Activated CD8-positive, alpha-beta memory T cell treated with anti-CD3 and anti-CD28 coated beads, Interleukin-2, amount 10 ng/mL, durations not matched to agents 7 days and 5 days (primary cell): ENCODE measurements at places on chromosomes 13 and 19.

DNA sequence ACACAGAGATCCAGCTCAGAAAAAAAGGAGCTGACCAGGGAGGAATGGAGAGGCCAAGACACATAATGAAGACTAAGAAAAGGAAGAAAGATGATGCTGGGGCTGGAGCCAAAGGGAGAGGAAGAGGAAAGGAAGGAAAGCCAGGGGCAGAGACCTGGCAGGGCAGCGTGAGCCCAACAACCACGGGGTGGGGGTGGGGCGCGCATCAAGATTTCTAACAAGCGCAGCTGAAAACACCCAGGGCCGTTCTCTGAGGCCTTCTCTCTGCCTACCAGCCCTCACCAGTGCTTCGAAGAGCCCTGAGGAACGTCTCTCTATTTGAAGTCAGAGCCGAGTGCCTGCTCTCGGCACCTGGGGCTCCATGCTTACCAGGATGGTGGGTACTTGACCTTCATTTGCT is 23.6 kb upstream of the POU2F2 start:
- peaks cover 6% of the 10 kb centered on the region for H3K27me3 ChIP-seq
- no peaks in the 10 kb centered on the region for H3K36me3 ChIP-seq
- peaks cover 28% of the 10 kb centered on the region for H3K4me1 ChIP-seq
- no peak overlapping the region for H3K27ac ChIP-seq
- H3K4me3 ChIP-seq, result no peak overlapping the region

- H3K4me1 ChIP-seq, result peaks cover 38% of the 10 kb centered on the region
- peak overlapping the region; percentile 70 for H3K4me3 ChIP-seq
- H3K36me3 ChIP-seq, result peaks cover 3% of the 10 kb centered on the region
Observed at GRCh38 chr19:14433554-14434501, 722 bp downstream of the PKN1 start.

GRCh38 chr19:31372246-31372781 is 23.1 kb upstream of the TSHZ3 start:
- no peak overlapping the region for H3K4me3 ChIP-seq
- H3K36me3 ChIP-seq, result no peaks in the 10 kb centered on the region
- no peak overlapping the region for H3K27ac ChIP-seq
- peaks cover 13% of the 10 kb centered on the region for H3K4me1 ChIP-seq

GRCh38 chr13:54934121-54934520 is 1905.5 kb downstream of the OLFM4 start:
- H3K36me3 ChIP-seq, result no peaks in the 10 kb centered on the region
- H3K27me3 ChIP-seq, result no peaks in the 10 kb centered on the region
- no peak overlapping the region for H3K27ac ChIP-seq
- DNase-seq, result no peak

DNA sequence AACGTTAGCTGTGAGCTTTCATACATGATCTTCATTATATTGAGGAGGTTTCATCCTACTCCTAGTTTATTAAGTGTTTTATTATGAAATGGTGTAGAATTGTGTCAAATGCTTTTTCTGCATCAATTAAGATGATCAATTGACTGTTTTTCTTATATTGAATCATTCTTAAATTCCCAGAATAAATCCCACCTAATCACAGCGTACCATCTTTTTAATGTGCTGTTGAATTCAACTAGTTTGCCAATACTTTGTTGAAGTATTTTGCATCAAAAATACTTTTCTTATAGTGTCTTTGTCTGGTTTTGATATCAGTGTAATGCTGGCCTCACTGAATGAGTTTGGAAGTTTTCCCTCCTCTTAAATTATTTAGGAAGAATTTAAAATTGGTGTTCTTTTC is 138.6 kb upstream of the SGCG start:
- no peak overlapping the region for H3K27ac ChIP-seq
- H3K27me3 ChIP-seq, result peaks cover 2% of the 10 kb centered on the region
- H3K4me3 ChIP-seq, result no peak overlapping the region
- no peak for DNase-seq
- no peaks in the 10 kb centered on the region for H3K36me3 ChIP-seq

DNA sequence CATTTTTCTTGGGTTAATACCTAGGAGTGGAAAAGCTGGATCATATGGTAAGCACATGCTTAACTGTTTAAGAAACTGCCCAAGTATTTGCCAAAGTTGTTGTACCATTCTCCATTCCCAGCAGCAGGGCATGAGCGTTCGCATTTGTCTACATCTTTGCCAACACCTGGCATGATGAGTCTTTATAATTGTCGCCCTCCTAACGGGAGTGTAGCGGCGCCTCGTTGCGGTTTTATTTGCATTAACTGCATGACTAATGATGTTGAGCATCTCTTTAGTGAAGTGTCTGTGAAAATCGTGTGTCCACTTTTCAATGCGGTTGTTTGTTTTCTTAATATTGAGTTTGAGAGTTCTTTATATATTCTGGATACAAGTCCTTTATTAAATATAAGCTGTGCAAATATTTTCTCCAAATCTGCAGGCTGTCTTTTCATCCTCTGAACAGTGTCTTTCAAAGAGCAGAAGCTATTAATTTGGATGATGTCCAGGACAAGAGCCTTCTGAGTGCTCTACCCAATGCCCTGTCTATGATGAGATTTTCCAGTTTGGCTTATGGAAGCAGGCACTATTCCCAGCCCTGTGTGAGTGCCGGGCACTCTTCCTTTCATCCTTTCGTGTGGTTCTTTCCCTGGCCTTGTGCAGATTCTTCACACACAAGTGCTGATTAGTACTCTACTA is 202.0 kb downstream of the FOXO1 start:
- no peaks in the 10 kb centered on the region for H3K4me1 ChIP-seq
- H3K4me3 ChIP-seq, result no peak overlapping the region
- H3K36me3 ChIP-seq, result no peaks in the 10 kb centered on the region
- DNase-seq, result no peak

DNA sequence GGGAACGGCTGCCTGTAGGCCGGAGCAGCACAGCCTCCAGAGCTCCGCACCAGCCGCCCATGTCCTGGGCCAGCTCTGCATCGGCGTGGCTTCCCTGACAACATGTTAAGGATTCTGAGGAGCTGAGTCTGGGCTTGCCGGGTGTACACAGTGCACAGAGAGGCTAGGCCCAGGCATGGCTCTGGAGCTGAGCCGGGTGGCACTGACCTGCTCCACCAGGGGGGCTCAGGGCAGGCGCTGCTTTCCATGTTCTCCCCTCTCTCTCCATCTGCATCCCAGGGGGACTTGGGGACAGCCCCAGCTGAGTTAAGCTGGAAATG is 31.6 kb downstream of the AP1M1 start:
- peaks cover 30% of the 10 kb centered on the region for H3K36me3 ChIP-seq
- H3K4me1 ChIP-seq, result peaks cover 10% of the 10 kb centered on the region
- H3K4me3 ChIP-seq, result no peak overlapping the region
- DNase-seq, result no peak

GRCh38 chr13:25214491-25215252 is 42.6 kb upstream of the AMER2 start:
- H3K4me3 ChIP-seq, result no peak overlapping the region
- H3K27me3 ChIP-seq, result peaks cover 13% of the 10 kb centered on the region
- no peak overlapping the region for H3K27ac ChIP-seq

GRCh38 chr13:48790966-48791365 is 137.2 kb downstream of the CYSLTR2 start:
- peaks cover 3% of the 10 kb centered on the region for H3K4me1 ChIP-seq
- H3K4me3 ChIP-seq, result no peak overlapping the region
- no peaks in the 10 kb centered on the region for H3K27me3 ChIP-seq
- DNase-seq, result no peak

DNA sequence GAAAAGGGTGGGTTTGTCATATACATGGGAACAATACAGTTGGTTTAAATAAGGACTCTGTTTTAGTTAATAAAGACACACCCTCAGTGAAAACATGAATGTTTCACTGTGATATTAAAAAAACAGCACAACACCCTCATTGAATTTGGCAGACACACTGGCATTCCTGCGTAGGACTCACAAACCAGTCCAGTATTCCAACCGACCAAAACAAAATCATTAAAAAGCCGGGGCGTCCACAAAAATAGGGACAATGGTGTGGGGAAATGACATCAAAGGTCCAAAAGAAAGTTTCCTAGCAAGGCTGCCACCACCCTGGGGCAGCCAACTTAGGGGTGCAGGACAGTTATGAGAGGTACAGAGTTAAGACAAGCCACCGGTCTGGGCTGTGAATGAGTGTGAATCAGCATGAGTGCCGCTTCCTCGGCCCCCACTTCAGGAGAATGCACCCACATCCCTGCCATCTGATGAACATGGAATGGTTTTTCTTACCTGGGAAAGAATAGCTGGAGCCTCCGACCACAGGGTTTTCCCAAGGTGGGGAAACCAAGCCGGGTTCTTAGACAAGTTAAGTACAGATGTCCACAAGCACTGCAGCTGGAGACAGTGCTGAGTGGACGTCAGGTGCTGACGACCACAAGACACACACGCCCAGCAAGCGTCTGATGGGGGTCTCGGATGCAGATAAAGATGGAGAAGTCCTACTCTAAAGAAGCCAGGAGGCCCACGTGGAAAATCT is 73.3 kb downstream of the KLF2 start:
- H3K27me3 ChIP-seq, result no peaks in the 10 kb centered on the region
- no peaks in the 10 kb centered on the region for H3K4me1 ChIP-seq
- H3K4me3 ChIP-seq, result no peak overlapping the region
- DNase-seq, result no peak

GRCh38 chr19:47697863-47698609 is 15.2 kb upstream of the EHD2 start:
- peaks cover 2% of the 10 kb centered on the region for H3K36me3 ChIP-seq
- no peaks in the 10 kb centered on the region for H3K27me3 ChIP-seq

DNA sequence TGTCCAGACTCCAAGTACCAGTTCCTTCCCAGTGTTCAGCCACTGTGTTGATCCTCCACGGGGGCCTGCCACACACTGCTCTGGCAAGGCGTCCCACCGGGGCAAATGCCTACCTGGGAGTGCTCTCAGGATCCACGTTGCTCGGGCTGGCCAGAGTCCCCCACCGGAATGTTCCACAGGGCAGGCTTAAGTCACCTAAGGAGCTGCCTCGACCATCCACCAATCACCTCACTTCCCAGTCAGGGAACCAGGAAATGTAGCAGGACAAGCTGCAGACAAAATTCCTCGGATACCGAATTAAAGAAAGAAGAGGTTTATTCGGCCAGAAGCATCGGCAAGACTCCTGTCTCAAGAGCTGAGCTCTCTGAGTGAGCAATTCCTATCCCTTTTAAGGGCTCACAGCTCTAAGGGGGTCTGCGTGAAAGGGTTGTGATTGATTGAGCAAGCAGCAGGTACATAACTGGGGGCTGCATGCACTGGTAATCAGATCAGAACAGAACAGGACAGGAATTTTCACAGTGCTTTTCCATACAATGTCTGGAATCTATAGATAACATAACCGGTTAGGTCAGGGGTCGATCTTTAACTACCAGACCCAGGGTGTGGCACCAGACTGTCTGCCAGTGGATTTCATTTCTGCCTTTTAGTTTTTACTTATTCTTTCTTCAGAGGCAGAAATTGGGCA is 56.9 kb upstream of the EDNRB start:
- no peak overlapping the region for H3K27ac ChIP-seq
- no peak for DNase-seq

GRCh38 chr19:12779162-12779993 is 4.0 kb upstream of the HOOK2 start:
- H3K27ac ChIP-seq, result peak overlapping the region; percentile 97
- H3K4me1 ChIP-seq, result peaks cover 38% of the 10 kb centered on the region
- H3K27me3 ChIP-seq, result no peaks in the 10 kb centered on the region
- no peaks in the 10 kb centered on the region for H3K36me3 ChIP-seq

DNA sequence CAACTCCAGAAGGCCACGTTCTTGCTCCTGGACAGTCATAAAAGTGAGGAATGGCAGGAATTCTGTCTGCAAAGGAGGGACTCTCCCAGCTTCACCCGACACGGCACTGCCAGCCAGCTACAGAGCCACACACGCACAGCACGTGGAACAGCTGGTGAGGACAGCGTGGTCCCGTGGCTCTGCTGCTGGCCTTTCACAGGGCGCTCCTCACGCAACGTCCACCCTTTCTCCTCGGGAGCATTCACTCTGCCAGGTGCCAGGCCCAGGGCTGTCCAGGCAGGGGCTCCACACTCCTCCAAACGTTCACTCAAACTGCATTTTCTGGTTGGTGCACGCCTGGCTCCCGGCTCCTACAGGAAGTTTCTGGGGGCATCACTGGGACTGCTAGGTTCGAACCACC is 14.4 kb downstream of the GRTP1 start:
- H3K27ac ChIP-seq, result no peak overlapping the region
- no peak for DNase-seq
- no peaks in the 10 kb centered on the region for H3K4me1 ChIP-seq
- no peaks in the 10 kb centered on the region for H3K36me3 ChIP-seq
- H3K4me3 ChIP-seq, result no peak overlapping the region
- H3K27me3 ChIP-seq, result no peaks in the 10 kb centered on the region

DNA sequence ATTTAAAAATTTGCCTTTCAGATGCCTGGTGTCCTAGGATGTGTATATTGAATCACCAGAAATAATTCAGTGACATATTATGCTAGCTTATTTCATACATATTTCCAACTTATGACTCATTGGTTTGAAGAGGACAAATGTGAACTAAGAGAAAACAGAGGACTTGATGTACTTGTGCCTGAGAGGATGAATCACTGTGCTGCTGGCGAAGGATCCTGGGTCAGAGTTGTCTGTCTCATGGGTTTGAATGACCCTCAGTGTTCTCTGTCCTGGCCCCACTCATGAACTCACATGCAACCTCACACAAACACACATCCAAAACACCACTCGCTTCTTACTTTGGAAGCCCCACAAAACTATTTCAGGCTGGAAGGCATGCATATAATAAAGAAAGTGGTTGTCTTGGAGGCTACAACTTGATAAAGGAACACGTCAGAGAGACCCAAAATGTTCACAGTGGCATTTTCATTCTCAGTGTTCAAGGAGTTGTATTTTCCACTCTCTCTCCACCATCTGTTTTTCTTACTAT is 129.0 kb upstream of the SPRY2 start:
- H3K27me3 ChIP-seq, result no peaks in the 10 kb centered on the region
- no peak overlapping the region for H3K27ac ChIP-seq
- H3K4me3 ChIP-seq, result no peak overlapping the region
- H3K36me3 ChIP-seq, result no peaks in the 10 kb centered on the region
- DNase-seq, result no peak

GRCh38 chr13:46782691-46783090 is 14.3 kb downstream of the ESD start:
- H3K27ac ChIP-seq, result no peak overlapping the region
- no peak overlapping the region for H3K4me3 ChIP-seq
- peaks cover 44% of the 10 kb centered on the region for H3K36me3 ChIP-seq
- H3K4me1 ChIP-seq, result no peaks in the 10 kb centered on the region

DNA sequence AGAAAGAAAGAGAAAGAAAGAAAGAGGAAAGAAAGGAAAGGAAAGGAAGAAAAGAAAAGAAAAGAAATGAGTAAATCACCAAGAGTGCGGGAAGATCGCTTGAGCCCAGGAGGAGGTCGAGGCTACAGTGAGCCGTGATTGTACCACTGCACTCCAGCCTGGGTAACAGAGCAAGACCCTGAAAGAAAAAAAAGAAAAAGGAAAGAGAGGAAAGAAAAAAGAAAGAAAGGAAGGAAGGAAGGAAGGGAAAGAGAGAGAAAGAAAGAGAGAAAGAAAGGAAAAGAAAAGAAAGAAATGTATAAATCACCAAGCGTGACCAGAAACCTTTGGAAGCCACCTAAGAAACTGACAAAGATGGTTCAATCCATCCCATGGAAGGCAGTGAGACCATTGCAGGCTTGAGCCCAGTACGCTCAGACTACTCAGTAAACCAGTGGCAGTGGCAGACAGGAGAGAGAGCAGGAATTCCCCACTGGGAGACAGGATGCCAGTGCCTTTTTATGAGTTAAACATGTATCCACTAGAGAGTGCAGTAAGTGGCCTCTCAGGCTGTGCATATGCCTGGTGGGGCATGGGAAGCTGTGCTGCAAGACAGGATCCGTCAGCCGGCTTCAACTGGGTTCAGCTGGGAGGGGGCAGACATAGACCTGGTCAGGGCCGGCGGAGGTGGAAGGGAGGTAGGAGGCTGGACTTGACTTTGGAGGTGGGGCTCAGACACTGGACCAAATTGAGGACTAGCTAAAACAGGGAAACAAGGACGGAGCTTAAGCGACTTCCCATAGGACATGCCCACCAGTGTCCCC is 4.8 kb downstream of the GPR42 start:
- H3K4me3 ChIP-seq, result no peak overlapping the region
- H3K27me3 ChIP-seq, result peaks cover 13% of the 10 kb centered on the region
- peaks cover 4% of the 10 kb centered on the region for H3K4me1 ChIP-seq
- no peak overlapping the region for H3K27ac ChIP-seq
- DNase-seq, result no peak
- H3K36me3 ChIP-seq, result no peaks in the 10 kb centered on the region
